ENCODE measurements at places on chromosomes 5 and 9.

GRCh38 chr9:85024374-85024773 is 354.8 kb downstream of the NTRK2 start:
- DNase-seq: no peak

DNA sequence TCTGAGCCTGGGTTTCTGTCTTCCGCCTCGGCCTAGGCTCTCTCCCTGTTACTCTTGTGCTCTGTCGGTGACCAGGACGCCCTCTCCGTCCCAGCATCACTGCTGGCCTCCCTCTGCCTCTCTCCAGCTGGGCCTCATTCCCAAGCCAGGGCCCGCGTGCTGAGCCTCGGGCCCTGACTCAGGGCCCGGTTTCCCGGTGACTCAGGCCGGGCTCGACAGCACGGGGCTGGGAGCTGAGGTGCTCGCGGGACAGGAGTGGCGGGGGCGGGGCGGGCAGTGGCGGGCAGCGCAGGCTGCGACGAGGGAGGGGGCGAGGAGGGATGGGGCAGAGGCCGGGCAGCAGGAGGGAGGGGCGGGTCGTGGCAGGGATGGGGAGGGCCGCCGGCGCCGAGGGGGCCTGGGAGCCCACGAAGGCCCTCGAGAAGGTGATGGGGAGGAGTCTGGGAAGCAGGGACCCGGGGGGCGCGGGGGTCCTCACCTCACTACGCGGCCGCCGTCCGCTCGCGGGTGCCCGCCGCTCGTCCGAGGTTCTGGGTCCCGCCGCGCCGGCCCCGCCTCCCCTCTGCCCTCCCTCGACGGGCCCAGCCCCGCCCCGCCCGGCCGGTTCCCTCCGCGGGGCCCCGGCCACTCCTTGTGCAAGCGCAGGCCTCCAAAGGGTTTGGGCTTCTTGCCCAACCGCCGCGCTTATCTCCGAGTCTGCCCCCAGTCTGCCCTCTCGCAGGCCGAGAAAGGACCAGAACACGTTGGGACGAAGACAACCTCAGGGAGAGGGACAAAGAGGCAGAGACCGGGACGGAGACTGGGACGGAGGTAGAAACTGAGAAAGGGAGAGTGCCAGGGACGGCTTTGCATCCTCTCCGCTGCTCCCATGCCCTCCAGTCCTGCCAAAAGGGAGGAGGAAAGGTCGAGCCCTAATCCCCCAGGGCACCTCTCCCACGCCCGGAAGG is at the start of gene ARAP3:
TSS of gene ARAP3 (minus strand) at position 536 of the 947 bp plus-strand sequence. CDS start 1,744 bp downstream, outside the sequence.
- DNase-seq: no peak

DNA sequence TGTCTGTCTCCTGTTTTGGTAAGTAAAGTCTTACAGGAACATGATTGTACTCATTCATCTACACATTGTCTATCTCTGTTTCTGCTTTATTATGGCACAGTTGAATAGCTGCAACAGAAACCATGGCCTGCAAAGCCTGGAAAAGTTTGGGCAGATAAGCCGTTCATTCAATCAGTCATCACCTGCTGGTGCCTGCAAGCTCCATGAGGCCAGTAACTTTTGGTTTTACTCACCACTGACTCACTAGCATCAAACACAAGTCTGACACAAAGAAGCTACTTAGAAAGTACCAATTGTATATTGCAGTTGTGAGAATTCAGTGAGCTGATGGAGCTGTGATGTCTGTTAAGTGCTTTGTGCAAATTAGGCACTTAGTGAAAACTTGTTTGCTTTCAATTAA is 373.6 kb upstream of the SGCD start:
- DNase-seq: no peak

DNA sequence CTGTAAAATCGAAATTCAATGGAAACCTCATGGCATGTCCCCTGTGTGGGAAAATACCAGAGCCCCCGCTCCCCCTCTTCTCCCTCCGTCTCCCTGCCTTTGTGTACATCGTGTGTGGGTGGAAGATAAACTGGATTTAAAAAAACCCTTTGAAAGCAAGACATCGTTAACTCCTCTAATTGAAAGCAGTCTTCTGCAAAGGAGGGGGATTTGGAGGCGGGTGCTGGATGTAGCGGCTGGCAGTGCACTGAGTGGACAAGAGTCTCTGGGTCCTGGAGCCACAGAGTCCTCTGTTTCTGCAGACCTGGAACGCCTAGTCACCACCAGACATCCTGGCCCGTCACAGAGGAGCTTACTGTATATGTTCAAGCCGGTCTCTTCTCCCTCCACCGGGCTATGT is 169.4 kb downstream of the PAPPA start:
- DNase-seq: no peak

DNA sequence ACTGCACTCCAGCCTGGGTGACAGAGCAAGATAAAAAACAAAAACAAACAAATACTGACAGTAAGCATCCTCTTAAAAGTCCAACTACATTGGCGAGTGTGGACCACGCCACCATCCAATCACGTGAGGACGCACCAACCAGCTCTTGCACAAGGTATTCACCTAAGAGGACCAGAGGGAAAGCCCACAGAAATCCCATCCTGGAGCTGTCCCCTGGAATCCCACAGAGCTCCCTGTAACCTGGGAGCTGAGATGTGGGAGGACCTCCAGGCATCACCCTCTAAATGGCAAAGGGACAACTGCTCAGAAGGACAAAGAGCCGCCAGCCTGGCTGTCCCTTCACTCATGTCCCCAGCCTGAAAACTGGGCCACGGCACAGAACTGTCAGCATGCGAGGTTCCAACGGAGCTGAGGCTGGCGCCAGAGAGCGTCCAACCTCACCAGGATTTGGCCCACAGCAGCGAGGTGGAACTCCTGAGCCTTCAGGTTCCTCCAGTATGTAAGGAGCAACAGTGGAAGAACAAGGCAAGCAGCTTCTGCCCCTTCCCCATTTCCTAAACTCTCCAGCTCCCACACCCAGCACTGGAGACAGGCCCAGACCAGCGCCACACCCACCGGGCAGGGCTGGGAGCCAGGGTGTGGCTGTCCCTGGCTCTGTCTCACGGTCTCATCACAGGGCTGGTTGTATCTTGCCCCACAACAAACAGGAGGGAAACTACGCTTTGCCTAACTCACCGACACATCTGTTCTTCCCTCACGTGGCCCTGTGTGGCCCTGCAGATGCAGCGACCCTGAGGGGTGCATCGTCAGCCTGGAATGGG is 15.2 kb downstream of the IPPK start:
- DNase-seq: no peak
